Inflammatory macrophage treated with lipopolysaccharide for 1 hour (primary cell): ENCODE measurements at places on chromosomes 13 and 19.

GRCh38 chr13:35389535-35389934, 87.0 kb downstream of the MAB21L1 start:
- no peak for DNase-seq

DNA sequence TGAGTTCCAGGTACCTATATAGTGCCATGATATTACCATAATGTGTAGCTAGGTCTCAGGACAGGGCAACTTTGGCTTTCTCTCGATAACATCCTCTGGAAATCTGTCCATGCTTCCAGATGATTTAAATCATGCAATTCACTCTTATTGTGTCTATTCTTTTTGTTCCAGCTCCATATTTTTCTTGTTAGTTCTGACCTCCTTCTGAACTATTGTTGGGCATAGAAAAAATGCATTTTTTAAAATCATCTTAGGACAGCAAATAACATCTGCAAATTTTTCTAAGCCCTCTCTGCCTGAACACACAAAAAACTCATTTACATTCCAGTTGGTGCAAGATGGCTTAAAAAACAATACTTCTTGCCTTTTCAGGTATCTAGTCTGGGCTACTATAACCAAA, 1561.0 kb upstream of the MIR17HG start:
- DNase-seq: no peak

DNA sequence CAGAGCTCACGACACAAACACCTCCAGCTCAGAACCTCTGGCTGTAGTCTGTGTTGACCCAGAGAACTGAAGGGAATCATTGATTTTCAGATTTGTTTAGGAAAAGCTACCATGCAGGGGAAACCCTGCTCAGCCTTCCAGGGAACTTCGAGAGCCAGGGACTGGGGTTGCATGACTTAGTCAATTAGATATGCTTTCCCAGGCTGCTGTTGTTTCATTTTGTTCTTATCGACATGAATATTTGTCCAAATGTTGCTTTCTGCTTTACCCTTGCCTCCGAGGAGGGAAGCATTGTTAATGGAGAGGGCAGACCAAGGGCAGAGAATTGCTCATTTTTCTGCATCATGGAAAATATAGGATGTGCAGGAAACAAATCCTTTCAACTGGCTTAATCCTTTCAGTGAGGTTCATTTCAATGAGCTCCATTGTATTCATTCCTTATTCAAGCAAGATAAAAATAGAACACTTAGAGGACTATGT, 82.5 kb downstream of the KLF5 start:
- no peak for DNase-seq

DNA sequence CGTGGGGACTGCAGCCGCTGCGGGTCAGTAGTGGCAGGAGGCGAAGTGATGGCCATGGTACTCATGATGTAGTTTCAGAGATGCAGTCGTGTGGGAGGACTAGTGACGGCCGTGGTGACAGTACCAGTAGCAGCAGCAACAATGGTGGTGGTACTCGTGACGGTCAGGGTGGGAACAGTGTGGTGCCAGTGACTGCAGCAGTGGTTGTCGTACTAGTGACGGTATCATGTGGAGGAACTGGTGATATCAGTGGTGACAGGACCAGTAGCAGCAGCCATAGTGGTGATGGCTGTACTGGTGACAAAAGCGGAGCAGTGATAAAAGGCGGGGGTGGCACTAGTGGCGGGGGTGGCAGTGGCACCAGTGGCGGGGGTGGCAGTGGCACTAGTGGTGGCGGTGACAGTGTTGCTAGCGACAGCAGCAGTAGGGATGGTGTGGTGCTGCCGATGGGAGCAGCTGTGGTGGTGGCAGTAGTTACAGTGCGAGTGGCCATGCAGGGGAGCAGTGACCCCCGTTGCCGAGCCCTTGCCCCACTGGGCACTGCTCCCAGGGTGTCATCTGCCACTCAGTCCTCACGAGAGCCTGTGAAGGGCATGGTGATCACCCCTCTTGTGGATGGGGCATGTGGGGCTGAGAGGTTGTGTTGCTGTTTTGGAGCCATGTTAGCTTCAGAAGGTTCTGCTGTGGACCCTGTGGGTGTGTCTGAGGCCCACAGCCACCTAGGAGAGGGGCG, 22.7 kb downstream of the ADPRHL1 start:
- no peak for DNase-seq

DNA sequence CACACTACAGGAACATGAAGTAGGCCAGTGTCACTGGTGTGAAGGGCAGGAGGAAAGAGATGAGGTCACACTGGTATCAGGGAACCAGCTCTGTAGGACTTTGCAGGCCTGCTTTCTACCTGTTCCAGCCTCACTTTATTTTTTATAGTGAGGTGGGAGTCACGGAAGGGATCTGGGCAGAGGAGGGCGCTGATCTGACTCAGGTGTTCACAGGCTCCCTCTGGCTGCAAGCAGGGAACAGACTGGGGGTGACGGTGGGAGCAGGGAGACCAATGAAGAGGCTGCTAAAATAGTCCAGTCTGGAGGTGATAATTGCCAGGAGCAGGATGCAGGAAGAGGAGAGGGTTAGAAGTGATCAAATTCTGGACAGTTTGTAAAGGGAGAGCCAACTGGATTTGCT, 2.8 kb downstream of the THAP8 start:
- DNase-seq: no peak

- DNase-seq: peak; percentile 41
These were observed 8.3 kb downstream of the PGLYRP1 start for GRCh38 chr19:46014534-46014933.

GRCh38 chr19:15248648-15249527, 16.6 kb upstream of the EPHX3 start:
- DNase-seq: no peak

GRCh38 chr13:98576200-98576945, 534 bp downstream of the STK24 start:
- DNase-seq: no peak

DNA sequence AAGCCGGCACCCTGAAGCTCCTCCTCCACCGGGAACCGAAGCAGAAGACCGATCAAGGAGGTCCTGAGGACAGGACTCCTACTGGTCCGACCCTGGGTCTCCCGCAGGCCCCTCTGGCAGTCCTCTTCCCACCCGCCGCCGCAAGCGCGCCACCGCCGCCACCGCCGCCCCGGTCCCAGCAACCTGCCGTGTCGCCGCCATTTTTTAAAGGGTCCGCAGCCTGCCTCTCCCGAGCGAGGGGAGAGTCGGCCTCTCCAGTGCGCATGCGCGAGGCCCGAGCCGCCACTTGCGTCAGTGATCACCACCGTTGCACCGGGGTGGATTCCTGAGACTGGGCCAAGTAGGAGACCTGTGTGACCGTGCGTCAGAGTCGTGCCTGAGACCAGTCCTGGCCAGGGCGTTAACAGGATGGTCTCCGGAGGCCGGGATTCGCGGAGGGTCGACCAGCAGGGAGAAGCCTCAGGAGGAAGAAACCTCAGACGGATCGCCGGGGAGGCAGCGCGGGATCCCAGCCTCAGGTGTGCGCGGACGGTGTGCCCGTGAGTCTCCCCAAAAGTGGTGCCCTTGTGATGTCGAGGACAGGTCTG, 51.6 kb downstream of the ZNF146 start:
- DNase-seq: no peak

GRCh38 chr19:40228863-40229262, 2.4 kb upstream of the CCNP start:
- DNase-seq: no peak

DNA sequence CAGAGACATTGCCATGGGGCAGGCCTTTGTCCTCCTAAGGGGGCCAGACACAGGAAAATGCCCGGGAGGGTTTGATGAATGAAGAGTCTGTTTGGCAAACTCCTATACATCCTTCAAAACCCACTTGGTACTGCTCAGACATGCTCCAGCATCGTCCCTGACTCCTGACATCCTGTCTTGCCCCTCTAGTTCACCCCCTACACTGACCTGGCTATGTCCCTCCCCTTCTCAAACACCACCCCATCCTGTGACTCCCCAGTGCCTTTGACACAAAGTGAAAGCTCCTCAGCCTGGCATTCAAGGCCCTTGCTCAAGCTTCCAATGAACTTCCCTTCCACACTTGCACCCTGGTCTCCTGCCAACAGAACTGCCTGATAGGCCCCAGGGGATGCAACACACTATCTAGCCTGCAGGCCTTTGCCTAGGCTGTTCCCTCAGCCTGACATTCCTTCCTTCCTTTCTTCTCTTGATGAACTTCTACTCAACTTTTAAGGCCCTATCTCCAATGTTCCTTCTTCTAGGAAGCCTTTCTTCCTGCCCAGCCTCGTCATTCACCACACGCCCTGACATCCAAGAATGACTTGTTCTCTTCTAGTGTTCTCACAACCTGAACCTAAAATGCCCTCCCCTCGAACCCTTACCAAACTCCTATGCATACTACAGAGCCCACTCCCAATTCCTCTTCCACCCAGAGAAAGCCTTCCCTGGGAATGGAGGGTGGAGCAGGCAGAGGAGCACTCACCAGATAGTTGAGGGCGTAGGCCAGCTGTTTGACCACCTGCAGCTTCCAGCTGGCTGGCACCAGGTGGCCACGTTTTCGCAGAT, 12.4 kb downstream of the JAK3 start:
- DNase-seq: no peak

GRCh38 chr13:26011996-26012821, 39.6 kb downstream of the SHISA2 start:
- no peak for DNase-seq

DNA sequence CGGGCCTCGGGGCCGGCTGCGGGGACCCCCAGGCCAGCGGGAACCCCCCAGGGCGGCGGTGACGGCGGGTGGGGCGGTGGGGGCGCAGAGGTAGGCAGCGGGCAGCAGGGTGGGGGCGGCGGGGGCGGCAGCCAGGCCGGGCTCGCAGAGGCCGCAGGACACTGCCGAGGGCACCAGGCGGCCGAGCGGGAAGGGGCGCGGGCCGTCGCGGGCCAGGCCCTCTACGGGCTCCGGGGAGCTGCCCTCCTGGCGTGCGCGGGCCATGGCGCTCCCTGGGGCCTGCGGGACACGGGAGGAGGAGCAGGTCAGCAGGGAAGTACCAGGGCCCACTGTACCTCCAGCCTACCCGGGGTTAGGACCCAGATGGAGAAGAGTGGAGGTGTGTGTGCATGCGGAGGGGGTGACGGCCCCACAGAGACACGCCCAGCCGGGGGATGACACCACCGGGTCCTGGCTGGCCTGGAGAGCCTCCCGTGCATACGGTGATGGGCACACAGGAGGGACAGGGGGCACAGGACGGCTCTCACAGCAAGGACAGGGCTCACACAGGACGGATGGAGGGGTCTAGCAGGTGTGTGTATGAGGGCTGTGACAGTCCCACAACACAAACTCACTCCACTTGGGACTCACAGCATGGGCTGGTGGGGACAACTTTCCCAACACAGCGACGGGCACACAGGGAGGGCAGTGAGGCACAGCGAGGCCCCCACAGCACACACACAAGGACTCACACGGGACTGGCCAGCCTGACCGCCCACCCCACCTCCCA, 2.6 kb downstream of the BBC3 start:
- peak; percentile 19 for DNase-seq

DNA sequence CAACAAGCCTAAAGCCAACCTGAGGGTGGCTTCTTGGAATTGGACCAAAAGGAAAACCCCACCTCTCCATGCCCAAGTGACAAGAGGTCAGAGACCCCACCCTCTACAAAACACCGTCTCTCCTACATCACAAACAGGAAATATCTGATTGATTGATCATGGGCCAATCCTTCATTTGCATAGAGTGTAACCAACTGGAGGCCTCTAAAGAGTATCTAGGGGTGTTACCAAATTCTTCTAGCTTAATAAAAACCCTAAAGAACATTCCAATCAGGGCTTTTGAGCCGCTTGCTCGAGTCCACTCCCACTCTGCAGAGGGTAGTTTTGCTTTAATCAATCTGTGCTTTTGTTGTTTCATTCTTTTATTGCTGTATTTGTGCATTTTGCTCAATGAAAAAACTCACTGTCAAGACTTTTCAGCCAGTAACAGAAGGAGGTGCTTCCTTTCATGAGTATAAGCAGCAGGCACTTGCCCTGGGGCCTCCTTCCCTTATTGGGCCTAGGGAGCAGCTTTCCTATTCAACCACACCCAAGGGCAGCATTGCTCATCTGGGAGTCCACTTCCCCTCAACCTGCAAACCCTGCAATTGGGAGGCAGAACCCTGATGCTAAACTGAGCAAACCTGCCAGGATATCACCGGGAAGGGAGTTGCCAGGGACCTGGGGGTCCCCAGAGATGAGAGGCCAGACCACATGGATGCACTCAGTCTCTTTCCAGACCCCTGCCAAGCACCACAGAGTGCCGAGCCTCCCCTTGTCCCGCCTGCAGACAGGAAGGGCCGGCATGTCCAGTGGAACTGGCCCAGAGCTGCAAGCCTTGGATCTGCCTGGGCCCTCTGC, 154.3 kb upstream of the VSTM2B start:
- DNase-seq: no peak

DNA sequence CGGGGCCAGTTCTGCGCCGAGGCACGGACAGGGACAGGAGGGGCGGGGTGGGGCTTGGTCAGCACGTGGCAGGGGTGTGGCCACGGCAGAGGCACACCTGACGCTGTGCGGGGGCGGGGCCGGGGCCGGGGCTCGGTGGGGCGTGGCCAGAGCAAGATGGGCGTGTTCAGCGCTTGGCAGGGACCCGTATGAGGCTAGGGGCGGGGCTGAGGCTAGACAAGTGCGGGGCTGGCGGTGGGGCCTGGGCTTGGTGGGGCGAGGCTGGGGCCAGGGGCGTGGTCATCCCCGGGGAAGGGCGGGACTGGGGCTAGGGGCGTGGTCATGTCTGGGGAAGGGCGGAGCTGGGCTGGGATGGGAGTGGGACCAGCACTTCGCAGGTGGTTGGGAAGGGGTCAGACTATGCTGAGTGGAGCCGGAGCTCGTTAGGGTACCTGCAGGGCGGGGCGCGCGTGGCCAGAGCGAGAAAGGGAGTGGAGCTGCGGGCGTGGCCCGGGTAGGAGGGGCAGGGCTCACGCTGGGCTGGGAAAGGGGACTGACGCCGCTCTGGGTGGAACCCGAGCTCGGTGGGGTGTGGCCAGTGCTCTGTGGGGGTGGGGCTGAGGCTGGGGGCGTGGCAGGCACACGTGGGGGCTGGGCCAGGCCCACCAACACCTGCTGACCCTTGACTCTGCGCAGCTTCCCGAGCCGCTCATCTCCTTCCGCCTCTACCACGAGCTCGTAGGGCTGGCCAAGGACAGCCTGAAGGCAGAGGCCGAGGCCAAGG, 12.8 kb downstream of the POLR2E start:
- DNase-seq: no peak

GRCh38 chr13:41848435-41849255, 112.3 kb downstream of the VWA8 start:
- DNase-seq: no peak

- DNase-seq: no peak
These were observed 74.2 kb downstream of the COL4A1 start for GRCh38 chr13:110232756-110233155.

GRCh38 chr19:28820289-28820688, 392.7 kb downstream of the UQCRFS1 start:
- no peak for DNase-seq
